Activated CD8-positive, alpha-beta memory T cell treated with anti-CD3 and anti-CD28 coated beads for 1 hour (primary cell): ENCODE measurements at places on chromosomes 11 and 22.

DNA sequence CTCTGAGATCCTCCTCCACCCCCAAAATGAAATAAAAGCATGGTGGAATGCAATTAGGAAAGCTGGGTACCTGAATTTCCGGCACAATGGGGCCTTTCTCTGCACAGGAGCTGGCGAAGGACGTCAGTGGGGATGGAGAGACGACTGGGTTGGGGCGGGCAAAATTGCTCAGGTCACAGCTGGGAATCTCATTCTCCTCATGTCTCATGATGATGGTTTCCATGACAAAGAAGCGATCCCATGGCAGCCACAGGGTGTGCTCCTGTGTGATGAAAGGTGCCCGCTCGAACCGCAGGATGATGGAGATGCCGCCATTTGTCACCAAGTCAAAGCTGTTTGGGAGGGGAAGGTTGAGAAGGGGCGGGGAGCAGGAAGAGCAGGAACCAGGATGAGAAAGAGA, 157.6 kb upstream of the NARS2 start:
- DNase-seq, result no peak

DNA sequence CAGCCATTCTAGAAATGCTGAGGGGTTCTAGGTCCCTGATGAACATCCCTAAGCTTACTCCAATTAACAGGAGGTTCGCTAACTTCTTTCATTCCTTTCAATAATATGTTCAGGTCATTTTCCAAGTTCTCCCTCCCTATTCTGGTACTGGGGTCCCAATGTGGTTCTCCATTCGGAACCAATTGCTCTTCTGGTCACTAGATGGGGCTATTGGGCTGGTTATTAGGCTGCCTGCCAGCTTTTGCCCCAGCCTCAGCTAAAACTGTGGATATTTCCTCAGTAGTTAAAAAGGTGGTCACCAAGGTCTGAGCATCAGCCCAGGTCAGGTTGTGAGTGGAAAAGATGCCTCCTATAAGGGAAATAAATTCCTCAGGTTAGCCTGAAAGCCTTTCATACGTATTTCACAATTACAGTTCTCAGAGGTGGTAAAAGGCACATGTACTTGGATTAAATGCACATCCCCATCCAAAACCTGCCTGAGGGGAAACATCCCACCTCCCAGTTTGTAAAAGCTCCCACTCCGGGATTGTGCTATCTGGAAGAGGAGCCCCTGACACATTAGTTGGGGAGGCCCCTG, 161.1 kb upstream of the CCDC179 start:
- no peak for DNase-seq

- no peak for DNase-seq
Measured at GRCh38 chr11:95432714-95433503, 201.9 kb upstream of the SESN3 start.

GRCh38 chr22:29116397-29117123, 43.7 kb downstream of the KREMEN1 start:
- no peak for DNase-seq

DNA sequence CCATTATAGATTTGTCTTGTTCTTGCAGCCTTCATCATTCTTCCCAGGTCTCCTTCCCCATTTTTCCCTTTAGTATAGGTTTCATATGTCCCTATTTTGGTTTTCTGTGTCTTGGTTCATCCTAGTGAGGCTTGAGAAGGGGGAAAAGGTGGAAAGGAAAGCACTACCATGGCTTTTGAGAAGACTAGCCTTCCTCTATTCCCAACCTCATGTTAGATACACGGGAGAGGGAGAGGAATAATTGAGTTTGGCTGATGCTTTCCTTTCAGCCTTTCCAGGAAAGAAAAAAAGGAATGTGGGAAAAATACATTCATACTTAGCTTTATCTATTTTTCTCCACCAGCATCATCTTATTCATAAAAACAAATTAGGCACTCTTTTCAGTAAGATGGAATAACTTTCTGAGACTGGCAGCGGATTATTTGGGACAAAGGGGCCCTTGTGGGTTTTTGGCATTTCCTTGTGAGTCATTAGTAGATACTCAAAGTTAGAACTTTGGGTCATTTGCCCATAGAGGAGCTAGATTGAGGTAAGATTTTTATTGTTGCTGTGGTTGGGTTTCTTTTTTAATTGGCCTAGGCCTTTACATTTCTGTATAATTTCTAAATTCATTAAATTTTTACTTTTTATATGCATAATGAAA, 23.8 kb downstream of the CAPRIN1 start:
- DNase-seq, result no peak

GRCh38 chr22:30267382-30268302, 991 bp upstream of the OSM start:
- DNase-seq, result no peak

GRCh38 chr11:84234462-84235202, 948.5 kb upstream of the CCDC90B start:
- DNase-seq, result no peak

- no peak for DNase-seq
Measured at GRCh38 chr11:94649964-94650623, 82.9 kb downstream of the PIWIL4 start.

GRCh38 chr11:126411971-126412381, 56.5 kb downstream of the ST3GAL4 start:
- DNase-seq, result no peak

GRCh38 chr22:47734511-47734910, 972.1 kb downstream of the TBC1D22A start:
- DNase-seq, result no peak

DNA sequence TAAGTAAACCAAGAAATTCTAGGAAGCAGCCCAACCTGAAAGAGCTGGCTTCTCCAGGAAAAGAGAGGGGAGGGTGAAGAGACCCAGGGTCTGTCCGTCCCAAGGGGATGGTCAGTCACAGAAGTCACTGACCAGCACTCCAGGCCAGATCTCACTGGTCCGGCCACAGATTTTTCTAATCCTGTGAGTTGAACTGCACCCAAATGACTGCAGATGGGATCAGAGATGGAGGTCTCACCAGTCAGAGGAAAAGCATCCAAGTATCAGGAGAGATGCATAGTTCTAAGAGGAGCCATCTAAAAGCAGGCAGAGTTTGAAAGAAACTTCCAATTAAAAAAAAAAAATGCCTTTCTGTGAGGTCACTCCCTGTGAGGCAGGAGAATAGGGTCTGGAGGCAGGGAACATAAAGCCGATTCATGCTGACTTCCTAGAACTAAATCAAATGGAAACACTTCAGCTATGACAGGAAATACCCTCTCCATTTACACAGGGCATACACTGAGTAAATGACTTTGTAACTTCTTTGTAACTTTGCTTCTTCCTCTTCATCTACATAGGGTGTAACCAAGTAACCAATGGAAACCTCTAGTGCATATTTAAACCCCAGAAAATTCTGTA, 144.5 kb downstream of the CCDC34 start:
- no peak for DNase-seq

DNA sequence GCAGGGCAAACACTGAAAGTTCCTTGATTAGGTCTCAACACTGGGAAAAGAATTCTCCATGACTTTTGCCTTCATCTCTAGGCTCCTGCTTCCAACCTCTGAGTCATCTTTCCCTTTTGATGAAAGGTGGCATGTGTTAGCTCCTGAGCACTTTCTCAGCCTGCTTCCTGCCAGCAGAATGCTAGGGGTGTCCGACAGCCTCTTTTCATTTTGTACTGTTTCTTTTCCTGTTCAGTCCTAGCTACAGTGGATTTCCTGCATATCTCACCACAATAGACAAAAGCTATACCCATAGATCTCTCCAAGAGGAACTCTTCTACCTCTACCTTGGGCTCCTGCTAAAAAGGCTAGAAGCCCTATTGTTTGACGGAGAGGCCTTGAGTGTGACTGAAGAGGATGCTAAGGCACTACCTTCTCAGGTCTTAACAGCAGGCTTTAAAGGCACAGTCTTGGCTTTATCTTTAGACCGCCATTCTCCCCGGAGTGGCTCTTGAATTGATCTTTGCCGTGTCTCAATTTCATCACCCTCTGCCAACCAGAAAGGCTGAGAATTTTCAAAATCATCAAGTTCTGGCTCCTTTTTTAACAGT, 145.5 kb downstream of the RBFOX2 start:
- DNase-seq, result no peak

- DNase-seq, result no peak
Measured at GRCh38 chr11:44564670-44565210, 723 bp upstream of the CD82 start.

DNA sequence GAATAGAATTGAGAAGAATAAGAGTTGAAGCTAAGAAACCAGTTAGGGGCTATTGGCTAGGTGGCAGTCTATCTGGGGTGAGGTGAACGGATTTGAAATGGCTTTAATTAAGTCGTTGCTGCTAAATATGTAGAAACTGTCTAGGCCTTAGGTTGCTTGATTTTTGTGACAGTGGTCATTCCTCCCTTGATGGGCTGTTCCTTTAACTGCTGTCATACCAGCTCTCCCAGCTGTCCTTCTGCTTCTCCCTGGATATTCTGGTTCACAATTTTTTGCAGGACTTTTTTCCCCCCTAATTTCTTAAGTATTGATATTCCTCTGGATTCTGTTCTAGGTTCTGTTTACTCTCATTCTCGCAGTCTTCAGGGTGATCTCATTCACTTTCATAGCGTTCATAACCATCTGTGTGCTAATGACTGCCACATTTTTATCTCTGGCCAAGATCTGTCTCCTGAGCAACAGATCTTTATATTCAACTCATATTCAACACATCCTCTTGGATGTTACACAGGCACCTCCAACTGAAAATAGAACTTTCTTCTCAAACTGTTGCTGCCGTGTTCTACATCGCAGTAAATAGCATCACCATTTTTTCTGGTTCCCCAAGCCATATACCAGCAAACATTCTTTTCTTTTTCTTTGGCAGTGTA, 134.1 kb downstream of the UVRAG start:
- DNase-seq, result no peak

DNA sequence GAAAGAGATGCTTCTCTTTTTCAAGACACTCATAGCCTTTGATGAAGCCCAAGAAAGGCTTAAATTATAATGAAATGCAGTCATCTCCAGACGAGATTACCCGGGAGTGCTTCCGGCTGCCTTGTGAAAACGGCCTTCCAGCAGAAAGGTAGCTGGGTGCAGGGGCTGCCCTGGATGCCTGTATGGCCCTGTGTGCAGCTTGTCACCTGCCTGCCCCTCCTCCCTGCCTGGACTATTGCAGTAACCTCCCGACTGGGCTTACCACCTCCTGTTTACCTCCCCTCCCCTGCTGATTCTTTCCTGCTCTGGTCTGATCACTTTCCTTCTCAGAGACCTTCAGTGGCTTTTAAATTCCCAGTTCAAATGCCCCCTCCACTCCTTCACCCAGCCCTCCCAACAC, 126.4 kb upstream of the SYT13 start:
- DNase-seq, result no peak

- DNase-seq, result no peak
Measured at GRCh38 chr11:74288161-74288560, 23.3 kb downstream of the P4HA3 start.

DNA sequence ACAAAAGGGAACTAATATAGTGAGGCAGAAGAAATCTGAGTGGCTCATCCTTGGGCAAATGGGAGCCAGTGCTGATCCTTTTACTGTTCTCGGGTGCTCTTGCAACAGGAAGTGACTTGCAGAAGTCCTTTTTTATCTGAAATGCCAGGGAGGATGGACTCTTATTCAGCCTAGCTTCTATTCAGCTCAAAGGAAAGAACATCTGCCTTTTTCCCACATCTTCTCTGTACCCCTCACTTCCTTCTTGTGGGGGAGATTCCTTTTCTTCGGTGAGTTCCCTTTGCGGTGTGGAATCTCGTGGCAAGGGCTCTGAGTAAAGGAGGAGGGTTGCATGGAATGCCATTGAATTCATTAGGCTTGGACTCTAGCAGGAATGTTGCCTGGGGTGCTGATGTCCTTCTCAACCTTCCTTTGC, 76.2 kb downstream of the ZBTB16 start:
- DNase-seq, result no peak

- DNase-seq, result no peak
Measured at GRCh38 chr11:128336203-128336602, 251.2 kb downstream of the ETS1 start.

GRCh38 chr22:45478108-45478771, 24.4 kb upstream of the FBLN1 start:
- DNase-seq, result no peak

DNA sequence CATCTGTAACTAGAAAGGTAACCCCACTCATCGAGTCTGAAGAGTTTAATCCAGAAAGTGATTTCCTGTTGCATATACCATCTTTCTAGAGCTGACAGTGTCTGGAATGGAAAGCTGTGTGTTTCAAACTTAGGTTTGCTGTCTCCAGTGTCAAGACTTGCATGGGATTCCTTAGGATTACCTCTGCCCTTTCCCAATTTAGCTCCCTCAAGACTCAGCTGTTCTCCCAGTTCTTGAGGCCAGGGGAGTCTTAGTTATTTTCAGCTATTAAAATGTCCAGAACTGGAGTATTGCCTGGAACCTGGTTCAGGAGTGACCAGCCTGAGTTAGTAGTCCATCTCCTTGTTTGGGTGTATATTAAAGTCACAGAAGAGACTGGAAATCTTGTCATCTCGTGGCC, 25.0 kb upstream of the LDHA start:
- DNase-seq, result no peak

DNA sequence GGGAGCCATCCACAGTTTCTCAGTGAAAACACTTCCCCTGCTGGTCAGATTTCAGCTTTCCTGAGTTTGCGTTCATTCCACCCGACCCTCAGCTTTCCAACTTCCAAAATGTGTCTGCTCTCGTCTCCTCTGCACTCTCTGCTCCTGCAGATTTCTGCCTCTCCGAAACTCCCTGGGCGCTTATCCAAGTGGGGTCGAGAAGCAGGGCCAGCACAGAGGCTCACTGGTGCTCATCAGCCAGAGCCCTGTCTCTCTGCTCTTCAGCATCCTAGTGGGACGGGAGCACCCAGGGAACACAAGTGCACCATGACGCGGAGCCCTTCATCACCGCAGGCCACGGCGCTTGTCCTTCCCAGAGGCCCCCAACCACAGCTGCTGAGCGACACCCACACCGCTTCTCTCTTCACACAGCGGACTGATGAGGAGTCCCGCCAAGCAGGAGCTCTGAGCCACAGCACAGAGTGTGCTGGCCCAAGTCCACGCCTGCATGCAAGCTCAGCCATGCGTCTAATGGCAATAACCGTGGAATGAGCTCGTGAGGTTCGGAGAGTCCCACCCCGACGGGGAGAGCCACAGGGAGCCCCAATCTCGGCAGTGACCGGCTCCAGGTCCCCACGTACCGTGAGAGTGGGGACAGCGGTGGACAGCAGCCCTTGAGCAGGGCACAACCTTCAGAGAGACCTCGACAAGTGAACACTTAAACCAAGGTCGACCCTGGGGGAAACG, 27.9 kb upstream of the MOB2 start:
- no peak for DNase-seq

- DNase-seq, result no peak
Measured at GRCh38 chr22:28930357-28931007, 47.1 kb downstream of the ZNRF3 start.

- no peak for DNase-seq
Measured at GRCh38 chr22:26889802-26890201, 232.4 kb downstream of the MIAT start.
